ENCODE measurements at places on chromosomes 13 and 19.

- no peak for DNase-seq
Measured at GRCh38 chr19:9856609-9857008, 21.5 kb downstream of the PIN1 start.

GRCh38 chr19:41960973-41961372 lies 1.9 kb upstream of the RABAC1 start:
- DNase-seq: no peak

- DNase-seq: no peak
Measured at GRCh38 chr19:18809149-18809868, 18.2 kb upstream of the COMP start.

GRCh38 chr19:45250832-45251451 lies at the start of gene MARK4:
MARK4 (plus strand) TSS chr19:45251271; CDS start chr19:45251589, 318 bp downstream.
- DNase-seq: peak; percentile 34

GRCh38 chr13:48096670-48097069 lies 1.8 kb upstream of the MED4 start:
- DNase-seq: no peak

- DNase-seq: no peak
Measured at GRCh38 chr19:2270157-2270422, 11.9 kb downstream of the PEAK3 start.

GRCh38 chr13:109162248-109163036 lies 533.0 kb downstream of the MYO16 start:
- DNase-seq: no peak

DNA sequence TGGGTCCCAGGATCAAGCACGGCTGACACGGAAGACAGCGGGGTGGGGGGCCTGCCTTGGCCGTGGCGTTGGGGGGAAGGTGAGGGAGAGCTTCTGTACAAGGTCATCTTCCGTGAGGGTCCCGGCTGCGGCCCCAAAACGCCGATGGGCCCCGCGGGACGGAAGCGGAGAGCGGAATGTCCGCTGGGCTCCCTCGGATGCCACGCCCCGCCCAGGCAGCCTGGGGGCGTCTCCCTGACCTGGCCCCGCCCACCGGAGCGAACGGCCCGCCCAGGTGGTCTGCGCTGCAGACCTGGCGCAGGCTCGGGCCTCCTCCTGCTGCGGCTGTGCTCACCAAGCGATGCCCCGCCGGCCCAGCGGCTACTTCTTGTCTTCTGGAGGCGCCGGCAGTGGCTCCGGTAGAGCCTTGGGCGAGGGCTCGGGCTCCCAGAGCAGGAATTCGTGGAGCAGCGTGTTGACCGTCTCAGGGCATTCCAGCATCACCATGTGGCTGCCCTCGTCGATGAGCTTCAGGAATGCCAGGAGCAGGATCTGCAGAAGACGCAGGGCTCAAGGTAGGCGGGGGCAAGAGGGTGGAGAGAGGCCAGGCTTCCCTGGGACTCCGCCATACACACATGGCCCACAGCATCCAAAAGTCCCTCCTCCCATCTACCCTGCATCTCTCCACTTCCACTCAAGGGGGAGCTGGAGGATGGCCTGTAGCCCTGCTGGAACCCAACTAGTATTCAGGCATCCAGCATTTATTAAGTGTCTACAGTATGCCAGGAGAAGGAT lies 10.7 kb downstream of the ABHD8 start:
- DNase-seq: peak; percentile 59

- no peak for DNase-seq
Measured at GRCh38 chr19:1470055-1470304, 9.0 kb downstream of the C19orf25 start.

GRCh38 chr19:21617740-21618339 lies 112.4 kb downstream of the ZNF429 start:
- DNase-seq: no peak

- no peak for DNase-seq
Measured at GRCh38 chr13:35448465-35448864, 28.0 kb downstream of the MAB21L1 start.

DNA sequence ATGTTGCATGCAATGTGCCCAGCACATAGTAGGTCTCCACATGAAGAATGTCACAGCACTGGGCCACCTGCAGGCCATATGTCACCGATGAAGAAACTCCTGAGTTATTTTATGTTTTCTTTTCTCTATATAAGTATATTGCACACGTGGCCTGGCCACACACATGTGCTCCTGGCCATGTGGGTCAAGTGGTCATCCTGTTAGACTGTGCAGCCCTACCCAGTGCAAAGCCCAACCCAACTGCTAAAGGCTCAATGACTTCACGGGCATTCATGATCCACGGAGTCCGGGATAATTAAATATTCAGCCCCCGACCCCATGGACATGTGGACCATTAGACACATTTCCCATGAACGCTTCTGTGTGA lies 163.2 kb downstream of the TEX29 start:
- no peak for DNase-seq
